ENCODE measurements at places on chromosomes 5 and 9. TPM values are rescaled to one million over a fixed set of nuclear protein-coding genes. Genes with fewer than 3 reads are reported as not detected.

ATG10 gene
- total RNA-seq, result 3.1 TPM

HRCT1 gene
- total RNA-seq, result 2.4 TPM

PCDHB6 gene
- 0.06 TPM for total RNA-seq

ZDHHC11B gene
- 0.31 TPM for total RNA-seq

GPR21 gene
- 0.19 TPM for total RNA-seq

C6 gene
- total RNA-seq, result 20.7 TPM

STC2 gene
- 161 TPM for total RNA-seq

GZMA gene
- not detected for total RNA-seq

LURAP1L gene
- 2.5 TPM for total RNA-seq

PRDM9 gene
- total RNA-seq, result not detected

F12 gene
- 0.49 TPM for total RNA-seq
